ENCODE measurements at places on chromosomes 5 and 9. TPM values are rescaled to one million over a fixed set of nuclear protein-coding genes. Genes with fewer than 3 reads are reported as not detected.

The FLT4 gene
- 7.5 TPM for total RNA-seq

The PCDHB8 gene
- total RNA-seq = 0.33 TPM

The NUTM2F gene
- total RNA-seq = not detected

The DNAH5 gene
- 0.99 TPM for total RNA-seq

The EGR1 gene
- 139 TPM for total RNA-seq

The C6 gene
- total RNA-seq = 50.8 TPM

The PCDHB4 gene
- 1.6 TPM for total RNA-seq

DNA sequence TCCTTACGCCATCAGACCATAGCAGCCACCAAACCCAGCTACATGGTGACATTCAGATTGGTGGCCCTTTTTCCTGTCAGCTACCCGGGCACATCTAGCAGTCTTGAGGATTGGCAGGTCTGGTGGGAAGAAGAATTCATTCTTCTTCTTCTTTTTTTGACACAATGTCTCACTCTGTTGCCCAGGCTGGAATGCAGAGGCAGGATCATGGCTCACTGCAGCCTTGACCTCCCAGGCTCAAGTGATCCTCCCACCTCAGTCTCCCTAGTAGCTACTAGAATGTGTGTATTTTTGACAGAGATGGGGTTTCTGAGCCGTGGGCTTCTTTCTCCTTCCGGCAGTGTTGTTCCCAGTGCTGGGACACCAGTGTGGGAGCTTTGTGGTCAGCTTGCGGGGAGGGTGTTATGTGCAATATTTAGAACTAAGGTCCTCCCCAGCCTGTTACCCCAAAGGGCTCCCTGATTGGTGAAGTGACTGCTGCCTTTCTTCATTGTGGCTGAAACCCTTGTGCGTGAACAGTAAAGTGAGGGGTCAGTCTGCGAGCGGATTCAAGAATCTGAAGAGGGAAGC lies 3.4 kb downstream of the NTMT1 start:
- H3K36me3 ChIP-seq = no peaks in the 10 kb centered on the region
- no peak for DNase-seq
- no peak overlapping the region for H3K27ac ChIP-seq
- no peaks in the 10 kb centered on the region for H3K27me3 ChIP-seq
- peaks cover 68% of the 10 kb centered on the region for H3K4me1 ChIP-seq

DNA sequence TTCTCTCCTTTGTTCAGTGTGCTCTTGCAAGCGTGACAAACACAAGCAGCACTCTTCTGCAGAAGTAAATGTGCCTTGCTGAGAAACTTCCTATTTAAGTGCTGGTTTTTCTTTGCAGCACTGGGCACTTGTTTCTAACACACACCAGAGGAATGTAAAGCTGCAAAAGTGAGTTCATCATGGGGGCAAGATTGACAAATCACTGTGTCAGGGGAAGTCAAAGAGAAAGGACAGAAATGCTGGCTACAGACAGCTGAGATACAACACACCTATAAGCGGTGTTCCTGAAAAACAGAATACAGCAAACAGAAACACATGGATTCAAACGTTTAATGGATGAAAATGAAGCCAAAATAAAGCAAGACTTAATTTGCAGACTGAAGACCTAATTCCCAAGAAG lies 19.6 kb downstream of the ROR2 start:
- H3K4me1 ChIP-seq = no peaks in the 10 kb centered on the region
- no peaks in the 10 kb centered on the region for H3K27me3 ChIP-seq
- H3K4me3 ChIP-seq = no peak overlapping the region
- H3K27ac ChIP-seq = no peak overlapping the region
- H3K36me3 ChIP-seq = no peaks in the 10 kb centered on the region

GRCh38 chr5:93278896-93279295 lies 302.1 kb downstream of the NR2F1-AS1 start:
- no peaks in the 10 kb centered on the region for H3K4me1 ChIP-seq
- H3K27ac ChIP-seq = no peak overlapping the region
- no peaks in the 10 kb centered on the region for H3K27me3 ChIP-seq
- no peaks in the 10 kb centered on the region for H3K36me3 ChIP-seq

- H3K27me3 ChIP-seq = no peaks in the 10 kb centered on the region
- no peak for DNase-seq
- peaks cover 14% of the 10 kb centered on the region for H3K4me1 ChIP-seq
- no peaks in the 10 kb centered on the region for H3K36me3 ChIP-seq
Observed at GRCh38 chr9:81877047-81877446, 51.2 kb upstream of the SPATA31D4 start.

DNA sequence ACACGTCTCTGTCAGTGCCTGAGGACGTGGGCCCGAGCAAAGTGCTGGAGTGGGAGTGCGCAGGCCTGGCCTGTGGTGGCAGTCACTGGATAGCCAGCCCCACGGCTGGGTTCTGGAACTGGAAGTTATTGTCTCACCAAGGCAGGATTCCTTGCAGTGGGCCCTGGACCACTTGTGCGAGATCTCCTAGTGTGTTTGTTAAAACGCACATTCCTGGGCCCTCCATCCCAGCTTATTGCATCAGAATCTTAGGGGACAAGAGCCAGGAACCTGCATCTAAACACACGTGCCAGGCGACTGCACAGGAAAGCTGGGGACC lies 26.9 kb downstream of the PTPA start:
- peak overlapping the region; percentile 97 for H3K27ac ChIP-seq
- peaks cover 50% of the 10 kb centered on the region for H3K4me1 ChIP-seq
- no peak for DNase-seq
- no peaks in the 10 kb centered on the region for H3K27me3 ChIP-seq
- H3K4me3 ChIP-seq = no peak overlapping the region

- peaks cover 19% of the 10 kb centered on the region for H3K4me1 ChIP-seq
- H3K36me3 ChIP-seq = no peaks in the 10 kb centered on the region
- DNase-seq = no peak
- no peak overlapping the region for H3K4me3 ChIP-seq
Observed at GRCh38 chr9:136596217-136596616, 50.4 kb upstream of the NOTCH1 start.

DNA sequence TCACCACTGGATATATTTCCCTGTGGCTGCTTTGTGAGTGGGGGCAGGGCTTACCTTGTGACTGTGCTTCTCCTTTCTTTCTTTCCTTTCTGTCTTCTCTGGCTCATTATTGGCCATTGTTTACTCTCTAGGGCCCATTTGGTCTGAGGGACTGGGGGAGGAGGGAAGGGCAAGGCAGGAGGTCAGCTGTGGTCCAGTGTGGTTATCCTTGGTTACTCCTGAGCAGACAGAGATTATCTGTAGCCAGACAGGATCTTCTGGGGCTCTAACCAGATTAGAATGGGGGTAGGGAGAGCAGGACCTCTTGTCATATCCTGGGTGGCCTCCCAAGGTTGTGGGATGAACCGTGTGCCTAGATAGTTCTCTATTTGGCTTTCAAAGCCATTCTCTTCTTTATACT lies 71.2 kb downstream of the ANKRD55 start:
- no peak for DNase-seq
- H3K4me3 ChIP-seq = no peak overlapping the region
- H3K36me3 ChIP-seq = no peaks in the 10 kb centered on the region
- H3K27me3 ChIP-seq = no peaks in the 10 kb centered on the region

GRCh38 chr9:109779711-109780452 lies at the start of gene PALM2AKAP2:
PALM2AKAP2 (plus strand) TSS chr9:109780198; CDS start chr9:109780489, 291 bp downstream.
- H3K4me3 ChIP-seq = no peak within 1 kb of the TSS
- H3K36me3 ChIP-seq = no peaks in the 10 kb centered on the region
- H3K27ac ChIP-seq = no peak within 1 kb of the TSS
- no peaks in the 10 kb centered on the region for H3K27me3 ChIP-seq

GRCh38 chr9:35042891-35043545 lies 29.4 kb downstream of the VCP start:
- H3K4me3 ChIP-seq = no peak overlapping the region
- no peak overlapping the region for H3K27ac ChIP-seq
- no peak for DNase-seq
- H3K27me3 ChIP-seq = no peaks in the 10 kb centered on the region

DNA sequence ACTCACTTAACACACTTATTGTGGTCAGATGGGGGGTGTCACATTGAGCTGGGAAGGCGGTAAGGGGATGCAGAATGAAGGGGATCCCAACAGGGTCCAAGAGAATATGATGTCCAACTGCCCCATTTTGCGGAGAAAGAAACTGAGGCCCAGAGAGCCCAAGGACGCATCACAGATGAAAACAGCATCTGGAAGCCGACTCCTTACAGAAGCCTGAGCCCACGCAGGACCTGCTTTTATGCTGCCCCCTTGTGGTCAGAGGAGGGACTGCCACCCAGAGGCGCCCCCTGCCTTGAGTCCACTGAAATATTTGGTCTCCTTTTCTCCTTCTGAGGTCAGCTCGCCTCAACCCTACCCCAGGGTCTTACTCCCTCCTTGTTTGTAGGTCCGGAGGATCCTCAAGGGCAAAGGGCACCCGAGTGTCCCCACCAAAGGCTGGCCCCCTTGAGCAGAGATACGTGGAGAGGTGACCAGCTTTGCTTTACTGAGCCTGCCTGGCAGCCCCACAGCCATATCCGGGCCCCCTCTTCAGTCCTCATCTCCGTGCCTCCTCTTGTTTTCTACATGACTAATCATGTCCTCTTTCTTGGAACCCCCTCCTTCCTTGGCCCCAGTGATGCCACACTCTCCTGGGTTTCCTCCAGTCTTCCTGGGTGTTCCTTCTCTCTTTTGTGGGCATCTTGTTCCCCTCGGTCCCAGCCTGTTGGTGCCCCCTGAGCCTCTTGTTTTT lies 30.0 kb upstream of the TTLL11 start:
- H3K27me3 ChIP-seq = no peaks in the 10 kb centered on the region
- peak; percentile 70 for DNase-seq
- no peak overlapping the region for H3K4me3 ChIP-seq
- H3K27ac ChIP-seq = no peak overlapping the region
- H3K36me3 ChIP-seq = no peaks in the 10 kb centered on the region

- DNase-seq = no peak
- H3K27me3 ChIP-seq = no peaks in the 10 kb centered on the region
- no peak overlapping the region for H3K4me3 ChIP-seq
- no peaks in the 10 kb centered on the region for H3K4me1 ChIP-seq
- no peak overlapping the region for H3K27ac ChIP-seq
- no peaks in the 10 kb centered on the region for H3K36me3 ChIP-seq
Observed at GRCh38 chr5:29993286-29993685, 1200.2 kb upstream of the CDH6 start.

GRCh38 chr5:14101922-14102321 lies 41.2 kb upstream of the TRIO start:
- no peak overlapping the region for H3K27ac ChIP-seq
- no peak for DNase-seq
- no peaks in the 10 kb centered on the region for H3K4me1 ChIP-seq
- no peak overlapping the region for H3K4me3 ChIP-seq
- no peaks in the 10 kb centered on the region for H3K27me3 ChIP-seq

DNA sequence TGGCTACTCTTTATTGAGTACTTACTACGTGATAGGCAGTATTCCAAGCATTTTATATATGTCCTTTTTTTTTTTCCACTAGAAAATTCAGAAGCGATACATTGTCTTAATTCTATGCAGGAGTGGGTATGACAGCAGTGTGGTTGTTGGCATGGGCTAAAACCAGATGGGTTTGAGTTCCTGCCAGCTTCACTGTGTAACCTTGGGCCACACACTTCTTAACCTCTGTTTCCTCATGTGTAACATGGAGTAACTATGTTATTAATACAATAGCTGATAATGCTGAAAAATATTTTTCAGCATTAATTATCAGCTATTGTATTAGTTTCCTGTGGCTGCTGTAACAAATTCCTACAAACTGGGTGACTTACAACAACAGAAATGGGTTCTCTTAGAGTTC lies 12.0 kb downstream of the SNX18 start:
- no peak overlapping the region for H3K27ac ChIP-seq
- H3K36me3 ChIP-seq = no peaks in the 10 kb centered on the region
- DNase-seq = no peak
- peaks cover 77% of the 10 kb centered on the region for H3K4me1 ChIP-seq
- H3K4me3 ChIP-seq = no peak overlapping the region

DNA sequence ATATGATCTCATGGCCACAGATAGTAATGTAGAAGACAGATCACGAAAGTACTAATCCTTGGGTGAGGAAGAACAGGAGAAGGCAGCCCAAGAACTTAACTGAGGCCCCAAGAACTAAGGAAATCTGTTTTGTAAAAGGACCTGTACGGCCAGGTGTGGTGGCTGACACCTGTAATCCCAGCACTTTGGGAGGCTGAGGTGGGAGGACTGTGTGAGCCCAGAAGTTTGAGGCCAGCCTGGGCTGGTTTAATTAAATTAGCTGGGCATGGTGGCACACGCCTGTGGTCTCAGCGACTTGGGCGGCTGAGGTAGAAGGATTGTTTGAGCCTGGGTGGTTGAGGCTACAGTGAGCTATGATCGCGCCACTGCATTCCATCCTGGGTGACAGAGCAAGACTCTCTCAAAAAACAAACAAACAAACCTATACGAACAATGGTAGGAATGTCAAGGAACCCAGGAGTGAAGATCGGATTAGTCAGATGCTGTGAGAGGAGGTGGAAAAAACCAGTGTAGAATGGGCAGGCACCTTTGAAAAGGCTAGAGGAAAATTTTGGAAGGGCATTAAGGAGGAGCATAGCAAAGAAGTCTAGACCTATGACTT lies 283.8 kb upstream of the DMRT1 start:
- H3K27me3 ChIP-seq = no peaks in the 10 kb centered on the region
- H3K4me3 ChIP-seq = no peak overlapping the region
- no peak overlapping the region for H3K27ac ChIP-seq
- peaks cover 7% of the 10 kb centered on the region for H3K4me1 ChIP-seq
- no peaks in the 10 kb centered on the region for H3K36me3 ChIP-seq
- DNase-seq = no peak

DNA sequence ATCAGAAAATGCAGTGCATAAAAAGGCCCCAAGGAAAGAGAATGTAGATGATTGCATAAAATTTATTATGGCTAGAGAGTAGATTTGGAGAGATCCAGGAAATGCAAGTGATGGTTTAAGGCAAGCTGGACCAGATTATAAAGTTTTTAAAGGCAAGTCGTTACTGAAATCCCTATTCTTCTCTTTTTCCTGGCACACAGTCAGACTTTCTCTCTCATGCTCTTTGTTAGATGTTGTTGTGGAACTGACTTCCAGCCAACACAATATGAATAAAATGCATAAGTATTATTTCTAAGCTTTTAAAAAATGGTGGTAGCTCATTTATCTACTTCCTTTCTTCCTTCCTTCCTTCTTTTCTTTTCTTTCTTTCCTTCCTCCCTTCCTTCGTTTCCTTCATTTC lies 1085.4 kb upstream of the CDH6 start:
- no peaks in the 10 kb centered on the region for H3K4me1 ChIP-seq
- DNase-seq = no peak
- no peak overlapping the region for H3K4me3 ChIP-seq
- H3K27me3 ChIP-seq = no peaks in the 10 kb centered on the region

GRCh38 chr9:98935071-98935505 lies 8.6 kb upstream of the COL15A1 start:
- no peak overlapping the region for H3K27ac ChIP-seq
- peaks cover 1% of the 10 kb centered on the region for H3K4me1 ChIP-seq
- no peaks in the 10 kb centered on the region for H3K36me3 ChIP-seq
- H3K4me3 ChIP-seq = no peak overlapping the region

DNA sequence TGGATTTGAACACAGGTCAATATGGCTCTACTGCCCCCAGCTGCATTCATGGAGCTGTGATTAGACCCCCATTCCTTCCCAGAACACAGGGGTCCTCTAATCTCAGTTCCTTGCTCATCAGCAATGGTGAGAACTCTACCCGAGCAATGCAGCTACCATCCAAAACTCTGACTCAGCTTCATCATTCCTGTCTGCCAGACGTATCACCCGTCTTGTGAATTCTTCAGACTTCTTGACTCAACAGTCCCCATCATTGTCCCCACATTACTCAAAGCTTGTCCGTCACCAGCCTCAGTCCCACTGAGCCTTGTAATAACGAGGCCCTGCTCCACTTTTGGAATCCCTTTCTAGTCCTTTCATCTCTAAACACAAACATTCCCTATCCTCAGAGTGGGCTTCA lies 36.3 kb upstream of the STX17 start:
- H3K4me1 ChIP-seq = no peaks in the 10 kb centered on the region
- no peak overlapping the region for H3K27ac ChIP-seq
- no peaks in the 10 kb centered on the region for H3K36me3 ChIP-seq
- no peak for DNase-seq
- no peaks in the 10 kb centered on the region for H3K27me3 ChIP-seq

Measured in body of pancreas (tissue), 4 donors.